H1 (cell line): ENCODE measurements at places on chromosomes 5 and 9. TPM values are rescaled to one million over a fixed set of nuclear protein-coding genes. Genes with fewer than 3 reads are reported as not detected.

DNA sequence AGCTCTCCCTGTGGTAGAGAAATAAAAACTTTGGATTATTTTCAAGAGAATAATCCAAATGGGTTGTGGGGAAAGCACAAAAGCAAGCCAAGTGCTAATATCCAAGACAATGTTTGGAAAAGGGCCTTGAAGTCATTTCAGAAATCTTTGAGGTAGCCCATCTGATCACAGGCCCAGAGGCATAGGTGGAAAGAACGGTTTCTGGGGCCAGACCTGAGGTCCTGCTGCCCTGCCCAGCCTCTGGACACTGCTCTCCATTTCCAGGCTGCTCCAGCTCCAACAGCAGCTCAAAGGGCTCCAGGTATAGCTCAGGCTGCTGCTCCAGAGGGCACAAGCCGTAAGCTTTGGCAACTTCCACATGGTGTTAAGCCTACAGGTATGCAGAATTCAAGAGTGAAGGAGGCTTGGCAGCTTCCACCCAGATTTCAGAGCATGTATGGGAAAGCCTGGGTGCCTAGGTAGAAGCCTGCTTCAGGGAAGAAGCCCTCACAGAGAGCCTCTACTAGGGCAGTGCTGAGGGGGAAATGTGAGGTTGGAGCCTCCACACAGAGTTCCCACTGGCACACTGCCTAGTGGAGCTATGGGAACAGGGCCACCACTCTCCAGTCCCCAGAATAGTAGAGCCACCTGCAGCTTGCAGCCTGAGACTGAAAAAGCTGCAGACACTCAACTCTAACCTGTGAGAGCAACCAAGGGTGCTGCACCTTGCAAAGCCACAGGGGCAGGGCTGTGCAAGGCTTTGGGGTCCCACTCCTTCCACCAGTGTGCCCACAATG, 133.1 kb downstream of the PIK3R1 start:
- no peak for DNase-seq

DNA sequence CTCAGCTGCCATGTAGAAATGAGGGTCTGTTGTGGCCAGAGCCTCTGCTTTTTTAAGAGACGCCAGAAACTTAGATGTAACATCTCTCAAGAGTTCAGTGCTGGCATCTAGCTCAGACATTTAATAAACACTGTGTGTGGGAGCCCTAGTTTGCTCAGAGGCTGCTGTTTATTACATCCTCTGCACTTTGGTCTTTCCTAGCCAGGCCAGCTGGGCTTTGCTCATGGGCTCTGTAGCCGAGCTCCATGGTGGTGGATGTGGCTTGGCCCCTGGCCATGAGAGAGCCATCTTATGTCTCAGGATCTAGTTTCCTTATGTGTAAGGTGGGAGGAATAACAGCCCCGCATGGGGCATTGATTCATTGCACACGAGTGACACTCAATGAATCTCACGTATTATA, 30.0 kb downstream of the ARHGEF37 start:
- no peak for DNase-seq

STPG3 gene
- 0.14 TPM in 1 of 2 replicates, not detected in the other for polyA plus RNA-seq

QRFP gene
- not detected in 2 replicates for polyA plus RNA-seq

ADAMTSL2 gene
- 0.76 and 1.0 TPM in 2 replicates for polyA plus RNA-seq

GPR21 gene
- 0.61 and 0.71 TPM in 2 replicates for polyA plus RNA-seq
